ENCODE measurements at places on chromosomes 3 and 15.

- no peak for DNase-seq
Observed at GRCh38 chr15:97623091-97623661, 337.3 kb upstream of the ARRDC4 start.

DNA sequence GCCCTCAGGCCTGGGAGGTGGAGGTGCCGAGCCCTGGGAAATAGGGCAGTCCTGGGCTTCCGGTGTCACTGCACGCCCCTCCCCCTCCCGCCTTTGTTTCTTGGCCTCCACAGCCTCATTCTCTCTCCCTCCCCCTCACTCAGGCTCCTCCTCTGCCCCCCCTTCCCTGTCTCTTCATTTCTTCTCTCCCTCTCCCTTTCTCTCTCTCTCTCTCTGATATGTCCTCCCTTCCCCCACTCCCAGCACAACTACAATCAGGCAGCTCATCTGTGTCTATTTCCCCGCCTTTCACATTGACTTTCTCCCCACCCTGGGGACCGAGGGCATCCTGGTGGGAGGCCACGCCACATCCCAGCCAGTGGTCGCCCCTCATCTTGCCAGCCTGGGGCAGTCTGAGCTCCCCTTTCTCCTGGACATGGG is 40.2 kb downstream of the IDH2 start:
- DNase-seq: peak; percentile 40

DNA sequence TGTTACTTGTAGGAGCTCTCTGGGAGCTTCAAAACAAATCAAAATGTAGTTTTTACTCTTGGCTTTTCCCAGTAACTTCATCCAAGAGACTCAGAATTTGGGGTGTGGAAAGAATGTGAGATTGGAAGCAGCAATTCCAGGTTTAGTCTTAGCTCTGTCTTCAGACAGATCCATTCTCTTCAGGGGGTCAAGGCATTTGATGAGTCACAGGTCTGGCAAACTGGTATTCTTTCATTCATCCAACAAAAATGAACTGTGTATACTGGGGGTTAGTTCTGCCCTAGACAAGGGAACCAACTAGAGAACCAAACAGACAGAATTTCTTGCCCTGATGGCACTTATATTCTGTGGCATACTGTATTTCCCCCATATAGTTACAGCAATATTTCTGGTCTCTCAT is 36.3 kb upstream of the CADPS start:
- no peak for DNase-seq

GRCh38 chr3:57727106-57727505 is 29.0 kb upstream of the SLMAP start:
- peak; percentile 21 for DNase-seq

DNA sequence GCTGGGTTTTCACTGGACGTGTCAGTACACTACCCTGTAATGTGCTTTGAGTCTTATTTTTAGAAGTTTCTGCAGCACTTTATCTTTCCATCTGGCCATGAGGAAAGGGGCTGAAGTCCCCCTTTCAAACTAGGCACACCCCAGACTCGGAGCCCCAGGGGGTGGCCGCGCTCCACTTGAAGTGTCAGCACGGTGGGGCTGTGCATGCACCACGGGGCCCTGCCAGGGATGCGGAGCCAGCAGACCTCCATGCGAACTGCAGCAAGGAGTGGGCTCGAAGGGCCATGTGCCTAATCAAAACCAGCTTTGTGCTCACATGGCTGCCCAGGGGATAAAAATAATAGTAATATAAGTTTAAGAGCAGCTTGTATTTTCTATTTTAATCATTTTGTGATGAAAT is 100.9 kb upstream of the HACD2 start:
- DNase-seq: no peak

- no peak for DNase-seq
Observed at GRCh38 chr3:42681361-42682038, 3.8 kb upstream of the KLHL40 start.

DNA sequence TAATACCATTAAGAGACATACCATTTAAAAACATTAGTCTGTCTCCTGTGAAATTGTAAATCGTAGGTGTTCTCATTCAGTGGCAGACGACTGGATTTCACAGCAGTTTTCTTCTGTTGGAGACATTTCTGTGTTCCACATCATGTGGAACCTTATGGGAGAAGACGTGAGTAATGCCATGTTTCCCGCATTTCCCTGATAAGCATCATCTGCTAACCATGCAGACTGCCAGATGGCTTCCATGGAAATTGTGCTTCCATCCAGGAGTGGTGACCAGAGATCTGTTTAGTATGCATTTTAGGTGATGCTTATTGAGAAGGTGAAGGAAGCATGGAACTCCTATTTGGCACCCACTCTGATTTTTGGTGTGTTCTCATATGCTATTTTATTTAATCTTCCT is 28.4 kb upstream of the ST3GAL6 start:
- peak; percentile 14 for DNase-seq

DNA sequence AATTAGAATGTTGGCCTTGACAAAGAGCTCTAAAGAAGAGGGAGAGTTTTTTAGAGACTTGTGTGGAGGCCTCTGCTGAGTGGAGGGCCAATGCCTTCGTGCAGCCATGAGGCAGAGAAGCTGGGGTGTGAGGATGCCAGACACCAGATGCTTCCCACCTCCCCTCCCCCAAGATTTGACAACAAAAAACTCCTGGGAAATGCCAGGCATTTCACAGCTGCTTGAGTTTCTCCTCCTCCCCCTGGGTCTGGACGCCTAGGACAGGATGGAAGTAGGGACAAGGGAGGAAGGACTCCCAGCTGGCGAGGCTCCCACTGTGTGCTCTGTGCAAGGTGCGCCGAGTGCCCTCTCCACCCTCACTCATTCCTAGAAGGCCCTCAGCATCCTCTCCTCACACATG is 20.1 kb downstream of the TGM4 start:
- DNase-seq: peak; percentile 68

DNA sequence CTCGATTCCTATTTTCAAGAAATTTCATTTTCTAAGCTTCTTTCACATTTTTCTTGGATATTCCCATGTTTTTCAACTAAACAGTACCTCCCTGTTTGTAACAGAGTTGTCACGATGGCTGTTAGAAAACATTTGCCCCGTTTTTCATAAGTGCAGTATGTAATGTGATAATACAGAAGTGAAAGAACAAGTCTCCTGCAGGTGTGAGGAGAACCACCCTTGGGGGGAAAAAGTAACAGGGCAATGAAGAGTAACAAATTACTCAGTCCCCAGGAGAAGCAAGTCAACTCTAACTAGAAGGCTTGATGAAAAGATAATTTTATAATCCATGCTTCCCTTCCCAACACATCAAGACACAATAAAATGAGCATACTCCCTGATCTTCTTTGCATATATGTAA is 493.3 kb downstream of the FOXP1 start:
- no peak for DNase-seq

- DNase-seq: no peak
Observed at GRCh38 chr15:92021792-92022191, 168.3 kb downstream of the SLCO3A1 start.

DNA sequence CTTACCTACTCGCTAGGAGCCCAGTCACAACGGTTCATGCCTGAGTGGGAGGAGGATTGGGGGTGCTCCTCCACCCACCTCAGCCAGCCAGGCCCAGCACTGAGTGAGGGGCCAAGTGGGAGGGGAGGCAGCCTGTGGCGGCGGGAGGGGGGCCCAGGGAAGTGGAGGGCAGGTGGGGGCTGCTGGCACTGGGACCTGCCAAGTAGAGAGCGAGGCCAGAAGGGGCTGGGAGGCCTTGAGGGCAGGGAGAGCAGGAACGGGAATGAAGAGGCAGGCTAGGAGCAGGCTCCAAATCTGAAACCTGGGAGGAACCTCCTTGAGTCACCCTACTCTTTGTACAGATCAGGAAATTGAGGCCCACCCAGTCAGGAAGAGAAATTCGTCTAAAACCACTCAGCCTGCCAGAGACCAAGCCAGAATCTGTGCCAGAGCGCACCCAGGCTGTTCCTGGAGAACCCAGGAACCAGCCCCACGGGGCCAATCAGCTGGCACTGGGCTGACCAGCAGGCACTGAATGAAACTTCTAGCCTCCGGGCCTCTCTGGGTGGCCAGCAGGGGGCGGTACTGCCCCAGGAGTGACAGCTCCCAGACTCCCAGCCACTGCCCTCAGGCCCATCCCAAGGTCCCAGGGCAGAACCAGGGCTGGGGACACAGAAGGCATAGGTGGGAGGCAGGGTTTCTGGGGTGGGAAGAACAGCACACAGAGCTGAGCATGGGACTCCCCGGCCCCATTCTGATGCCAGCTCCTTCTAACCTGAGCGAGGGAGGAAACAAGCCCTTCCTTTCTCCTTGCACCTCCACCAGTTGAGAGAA is 14.8 kb upstream of the CYP11A1 start:
- DNase-seq: peak; percentile 86

GRCh38 chr3:141019244-141019643 is 31.9 kb upstream of the SPSB4 start:
- DNase-seq: no peak

- DNase-seq: peak; percentile 51
Observed at GRCh38 chr15:66673410-66674322, 28.4 kb upstream of the SMAD6 start.

GRCh38 chr15:86691091-86691663 is 611.5 kb downstream of the AGBL1 start:
- DNase-seq: no peak

DNA sequence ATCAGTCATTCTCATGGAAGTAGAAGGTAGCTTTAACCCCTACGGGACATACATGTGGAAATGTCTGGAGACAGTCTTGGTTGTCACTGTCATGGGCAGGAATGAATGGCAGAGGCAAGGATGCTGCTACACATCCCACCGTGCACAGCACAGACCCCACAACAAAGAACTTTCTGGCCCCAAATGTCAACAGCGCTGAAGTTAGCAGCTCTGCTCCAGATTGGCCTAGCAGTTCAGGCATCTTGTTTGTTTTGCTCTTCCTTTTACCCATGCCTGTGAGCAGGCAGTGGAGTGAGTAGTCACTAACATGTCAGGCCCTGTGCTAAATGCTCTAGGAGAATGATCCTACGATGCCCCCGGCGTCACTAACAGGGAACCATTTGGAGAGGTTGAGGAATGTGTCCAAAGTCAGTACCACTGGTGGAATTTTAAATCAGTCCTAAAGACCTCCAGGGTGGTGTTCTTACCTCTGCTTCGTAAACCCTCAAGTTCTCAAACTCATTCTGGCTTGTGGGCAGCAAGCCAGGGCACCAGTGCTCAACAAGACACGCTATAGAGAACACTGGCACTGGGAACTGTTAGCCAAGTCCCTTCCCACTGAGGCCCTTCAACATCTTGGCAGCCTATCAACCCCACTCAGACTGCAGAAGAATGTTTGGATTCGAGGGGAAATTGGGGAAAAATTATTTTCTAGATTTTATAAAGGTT is 142.2 kb downstream of the FOXP1 start:
- peak; percentile 26 for DNase-seq

- DNase-seq: no peak
Observed at GRCh38 chr3:50260942-50261441, 8.0 kb upstream of the SEMA3B start.

DNA sequence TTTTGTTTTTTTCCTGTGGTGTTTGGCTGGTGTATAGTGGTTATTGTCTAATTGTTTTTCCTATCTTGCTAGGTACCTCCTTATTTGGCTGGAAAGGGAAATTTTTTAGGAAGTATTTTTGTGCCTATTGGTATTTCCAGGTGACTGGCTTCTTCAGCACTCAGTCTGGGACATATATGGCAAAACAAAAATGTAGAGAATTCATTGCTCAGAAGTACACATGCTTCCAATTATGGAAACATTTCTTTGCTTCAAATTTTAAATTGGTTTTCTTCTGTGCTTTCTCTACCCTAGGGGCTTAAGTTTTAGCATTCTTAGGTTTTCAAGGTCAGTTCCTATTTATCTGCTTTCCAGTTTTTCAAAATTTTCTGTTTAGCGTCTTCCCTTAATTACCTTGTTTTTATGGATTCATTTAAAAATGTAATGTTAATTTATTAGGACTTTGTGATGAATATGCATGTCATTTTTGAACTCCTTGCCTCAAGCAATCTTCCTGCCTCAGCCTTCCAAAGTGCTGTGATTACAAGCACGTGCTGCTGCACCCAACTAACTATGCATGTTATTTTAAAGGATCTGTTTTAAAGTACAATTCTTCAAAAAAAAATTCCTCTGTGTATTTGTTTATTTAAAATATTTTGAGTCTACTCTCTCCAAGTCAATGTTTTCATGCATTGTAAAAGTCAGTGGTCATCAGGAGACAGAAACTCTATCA is 231.9 kb upstream of the DPPA4 start:
- DNase-seq: peak; percentile 44

DNA sequence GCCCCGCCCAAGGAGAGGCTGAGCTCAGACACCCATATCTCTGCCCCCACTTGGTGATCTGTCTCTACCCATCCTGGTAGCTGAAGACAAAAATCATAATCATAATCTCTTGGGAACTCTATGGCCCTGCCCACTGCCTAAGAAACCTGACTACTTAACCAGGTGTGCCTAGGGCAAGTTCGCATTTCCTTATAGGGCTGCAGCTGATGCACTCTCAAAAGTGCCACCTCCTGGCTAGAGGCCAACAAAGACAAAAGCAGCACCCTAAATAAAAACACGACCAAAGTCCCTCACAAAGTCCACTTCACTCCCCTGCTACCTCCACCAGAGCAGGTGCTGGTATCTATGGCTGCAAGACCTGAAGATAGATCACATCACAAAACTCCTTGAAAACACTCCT is 250.4 kb upstream of the SLITRK3 start:
- no peak for DNase-seq

- peak; percentile 29 for DNase-seq
Observed at GRCh38 chr3:64539451-64540196, 148.2 kb downstream of the ADAMTS9 start.

DNA sequence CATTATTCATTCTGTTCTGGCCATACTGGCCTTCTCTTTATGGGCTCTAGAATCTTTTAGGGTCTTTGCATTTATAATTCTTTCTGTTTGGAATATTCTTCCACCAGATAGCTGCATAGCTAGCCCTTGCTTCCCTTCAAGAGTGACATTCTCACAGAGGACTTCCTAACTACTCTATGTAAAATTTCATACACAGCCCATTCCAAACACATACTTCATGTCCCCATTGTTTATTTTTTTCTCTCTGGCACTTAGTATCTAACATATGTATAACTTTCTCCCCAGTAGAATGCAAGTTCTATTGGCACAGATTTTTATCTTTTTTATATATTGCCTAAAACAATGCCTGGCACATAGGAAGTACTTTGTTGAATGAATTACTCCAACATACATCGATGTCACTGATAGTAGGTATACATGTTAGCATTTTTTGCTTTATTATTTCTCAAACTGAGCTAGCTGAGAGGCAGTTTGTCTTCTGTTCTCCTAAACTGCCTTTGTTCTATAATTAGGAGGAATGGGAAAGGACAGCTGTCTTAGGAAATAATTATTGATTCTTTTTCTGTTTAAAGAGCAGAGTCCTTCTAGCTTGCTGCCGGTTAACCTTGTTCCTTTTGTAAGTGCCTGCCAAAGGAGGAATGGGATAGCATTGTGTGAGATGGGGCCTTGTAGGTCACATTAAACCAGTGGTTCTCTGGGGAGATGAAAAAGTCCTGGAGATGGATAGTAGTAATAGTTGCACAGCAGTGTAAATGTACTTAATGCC is 7.9 kb downstream of the FAM162A start:
- no peak for DNase-seq
